Iris pigment epithelial cell (primary cell): ENCODE measurements at places on chromosomes 3 and 15.

DNA sequence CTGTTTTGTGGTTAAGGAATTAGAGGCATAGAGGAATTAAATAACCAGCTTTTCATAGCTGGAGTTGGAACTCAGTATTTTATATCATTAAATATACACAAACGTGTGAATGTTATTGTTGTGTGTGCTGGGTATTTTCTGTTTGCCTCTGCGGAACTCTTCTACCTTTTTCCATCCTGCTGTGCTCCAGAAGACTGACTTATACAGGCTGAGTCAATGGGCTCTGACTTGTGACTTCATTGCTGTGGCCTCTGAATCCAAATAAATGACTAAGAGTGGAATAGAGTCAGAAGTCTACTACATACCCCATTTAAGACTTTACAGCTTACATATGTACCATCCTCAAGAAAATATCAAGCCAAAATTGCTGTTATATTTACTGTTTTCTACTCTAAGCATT is 17.6 kb downstream of the ARIH1 start:
- DNase-seq = peak; percentile 88

DNA sequence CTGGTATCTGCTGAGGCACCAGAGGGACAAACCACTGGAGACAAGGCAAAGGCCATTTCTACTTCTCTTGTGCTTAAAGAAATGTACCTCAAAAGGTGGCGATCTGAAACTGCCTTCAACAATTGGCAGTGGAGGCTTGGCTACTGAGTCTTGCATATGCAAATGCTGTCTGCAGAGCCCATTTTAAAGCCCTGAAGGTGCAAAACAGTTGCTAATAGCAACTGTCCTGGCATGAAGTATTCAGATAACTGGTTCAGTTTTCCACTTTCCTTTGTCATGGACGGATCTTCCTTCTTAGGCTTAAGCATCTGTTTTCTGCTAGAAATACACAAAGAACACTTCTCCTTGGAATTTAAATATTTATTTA is 71.4 kb upstream of the PSMD6 start:
- no peak for DNase-seq

- no peak for DNase-seq
Observed at GRCh38 chr15:70340494-70340870, 242.8 kb upstream of the TLE3 start.

DNA sequence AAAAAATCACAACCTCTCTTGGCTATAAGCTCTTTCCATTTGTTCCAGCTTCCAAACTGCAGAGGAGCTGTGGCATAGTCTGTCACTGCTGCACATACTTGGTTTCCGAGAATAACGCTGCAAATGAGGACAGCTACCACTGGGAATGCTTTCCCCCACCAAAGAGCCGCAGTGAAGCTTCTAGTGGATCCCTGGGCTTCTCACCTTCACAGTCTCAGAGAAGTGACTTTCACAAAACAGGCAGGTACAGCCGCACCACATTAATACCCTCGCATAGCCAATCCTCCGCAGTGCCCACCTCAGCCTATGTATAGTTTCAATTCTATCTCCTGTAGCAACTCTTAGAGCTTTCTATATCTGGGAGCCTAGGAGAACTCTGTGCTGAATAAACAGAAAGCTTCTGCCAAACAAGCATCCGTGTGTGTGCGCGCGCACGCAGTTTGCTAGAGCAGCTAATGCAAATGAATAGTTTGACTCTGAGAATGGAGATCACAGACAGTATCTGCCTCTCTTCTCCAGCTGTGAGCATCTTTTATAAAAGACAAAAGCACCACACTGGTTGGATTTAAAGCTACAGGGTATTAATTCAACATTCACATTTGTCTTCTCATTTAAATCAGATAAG is 81.9 kb upstream of the PLXND1 start:
- DNase-seq = peak; percentile 64

DNA sequence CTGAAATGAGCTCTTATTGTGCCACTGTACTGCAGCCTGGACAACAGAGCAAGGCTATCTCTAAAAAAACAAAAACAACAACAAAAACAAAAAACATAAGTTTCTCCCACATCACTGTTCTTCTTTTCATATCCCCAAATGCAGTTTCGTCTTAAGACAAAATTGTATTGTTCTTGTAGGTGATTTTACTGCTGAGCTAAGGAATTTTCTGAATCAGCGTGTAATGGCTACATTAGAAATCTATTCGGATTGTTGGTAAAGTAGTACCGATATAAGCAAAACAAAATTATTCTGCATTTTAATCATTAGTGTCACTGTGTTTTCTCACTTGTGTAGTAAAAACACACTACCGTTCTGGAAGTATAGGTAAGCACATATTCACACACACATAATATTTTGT is 512.5 kb downstream of the ROBO1 start:
- DNase-seq = no peak

GRCh38 chr15:50973605-50974004 is 65.1 kb downstream of the AP4E1 start:
- DNase-seq = no peak

GRCh38 chr15:51667478-51667877 is 13.8 kb upstream of the SCG3 start:
- DNase-seq = no peak

DNA sequence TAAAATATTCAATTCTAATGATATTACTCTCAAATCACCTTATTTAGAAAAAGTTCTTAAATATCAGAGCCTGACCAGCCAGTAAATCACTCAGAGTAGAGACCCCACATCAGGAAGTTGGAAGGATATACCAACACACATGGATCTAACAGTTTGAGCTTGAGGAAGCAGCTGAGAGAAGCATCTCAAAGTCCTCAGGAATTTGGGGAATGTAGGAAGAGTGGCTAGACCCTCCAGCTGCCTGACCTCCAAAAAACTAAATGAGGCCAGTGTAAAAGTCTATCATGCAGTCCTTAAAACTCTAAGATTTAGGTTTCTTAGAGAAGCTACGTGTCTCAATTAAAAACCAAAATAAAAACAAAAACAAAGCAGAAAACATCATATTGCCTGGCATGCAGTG is 55.4 kb downstream of the SETD2 start:
- peak; percentile 23 for DNase-seq

GRCh38 chr3:8503871-8504610 is 2.4 kb downstream of the LMCD1 start:
- no peak for DNase-seq

GRCh38 chr15:100537331-100537730 is 8.6 kb upstream of the CERS3 start:
- DNase-seq = no peak
